T-helper 17 cell (primary cell): ENCODE measurements at places on chromosomes 1 and 21.

- DNase-seq, result no peak
Observed at GRCh38 chr1:41496080-41497055, 11.9 kb upstream of the EDN2 start.

- no peak for DNase-seq
Observed at GRCh38 chr1:161478985-161479384, 26.3 kb upstream of the FCGR2A start.

DNA sequence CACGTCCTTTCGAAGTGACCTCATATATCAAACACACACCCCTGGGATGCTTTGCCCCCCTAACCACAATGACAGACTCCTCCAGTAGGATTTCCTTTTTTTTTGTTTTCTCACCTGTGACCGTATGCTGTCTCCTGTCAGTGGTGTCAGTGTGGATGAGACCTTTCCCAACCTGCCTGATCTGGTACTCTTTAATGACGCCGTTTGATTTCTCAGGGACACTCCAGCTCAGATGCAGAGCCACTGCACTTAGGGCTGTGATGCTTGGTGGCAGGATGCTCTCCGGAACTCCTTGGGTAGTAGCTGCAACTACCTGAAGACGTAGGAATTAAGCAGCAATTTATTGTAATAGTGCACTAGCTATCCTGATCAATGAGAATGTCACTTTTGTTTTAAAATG lies 212.6 kb downstream of the KCTD3 start:
- DNase-seq, result no peak

DNA sequence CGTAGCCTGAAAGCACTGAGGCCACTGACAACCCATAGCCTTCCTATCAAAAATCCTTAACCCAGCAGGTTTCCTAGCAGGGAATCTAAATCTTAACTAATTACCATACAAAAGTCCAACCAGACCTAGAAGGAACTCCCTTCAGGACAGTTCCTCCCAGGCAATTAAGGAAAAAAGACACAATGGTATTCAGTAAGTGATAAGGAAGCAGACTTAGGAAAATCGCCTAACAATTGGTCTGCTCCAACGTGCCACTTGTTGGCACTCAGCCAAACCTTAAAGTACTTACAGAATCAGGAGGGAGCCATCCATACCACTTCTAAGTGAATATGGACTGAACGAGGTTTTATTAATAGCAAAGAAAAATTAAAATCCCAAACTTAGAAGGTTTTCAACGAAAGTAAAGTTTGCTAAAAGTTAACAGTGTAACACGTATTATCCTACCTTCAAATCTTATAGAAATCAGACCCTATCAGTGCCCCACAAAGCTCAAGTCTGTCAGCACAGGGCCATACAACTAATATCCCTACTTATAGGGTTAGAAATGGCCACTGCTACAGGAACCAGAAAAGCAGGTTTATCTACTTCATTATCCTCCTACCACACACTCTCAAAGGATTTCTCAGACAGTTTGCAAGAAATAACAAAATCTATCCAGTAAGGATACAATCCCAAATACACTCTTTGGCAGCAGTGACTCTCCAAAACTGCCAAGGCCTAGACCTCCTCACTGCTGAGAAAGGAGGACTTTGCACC lies 29.0 kb downstream of the SPATA6 start:
- DNase-seq, result no peak

DNA sequence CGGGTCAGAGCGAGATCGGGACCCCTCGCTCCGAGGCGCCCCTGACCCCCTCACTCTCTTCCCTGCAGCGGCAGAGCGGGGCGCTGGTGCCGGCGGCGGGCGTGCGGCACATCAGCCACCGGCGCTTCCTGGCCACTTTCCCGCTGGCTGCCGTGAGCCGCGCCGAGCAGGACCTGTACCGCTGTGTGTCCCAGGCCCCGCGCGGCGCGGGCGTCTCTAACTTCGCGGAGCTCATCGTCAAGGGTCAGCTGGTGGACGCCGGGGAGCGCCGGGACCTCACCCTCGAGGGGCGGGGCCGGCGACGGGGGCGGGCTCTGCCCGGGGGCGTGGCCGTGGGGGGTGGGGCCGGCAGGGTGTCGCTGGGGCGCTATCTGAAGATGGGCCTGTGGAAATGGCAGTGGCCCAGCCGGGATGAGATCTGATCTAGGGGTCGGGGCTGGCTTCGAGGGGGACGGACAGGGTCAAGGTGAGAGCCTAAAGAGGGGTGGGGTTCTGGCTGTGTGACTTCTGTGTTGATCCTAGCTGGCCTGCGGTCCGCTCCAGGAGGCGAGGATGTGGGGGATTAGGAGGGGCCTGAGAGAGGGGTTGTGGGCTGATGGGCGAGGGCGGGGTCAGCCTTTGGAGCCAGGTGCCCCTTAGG lies 23.6 kb downstream of the PTPRU start:
- DNase-seq, result peak; percentile 12

GRCh38 chr1:94723463-94723862 lies 96.7 kb upstream of the SLC44A3 start:
- no peak for DNase-seq
